Tibial artery (tissue), 4 donors: ENCODE measurements at places on chromosomes 16 and 17.
A peak's percentile ranks its signal among the peaks of the same experiment; 100 is the strongest.

GRCh38 chr16:74573622-74574021, 33.3 kb downstream of the GLG1 start:
- no peak for DNase-seq

- DNase-seq = no peak
Measured at GRCh38 chr16:75421820-75422126, 11.5 kb downstream of the CFDP1 start.

- DNase-seq = peak; percentile 64
Measured at GRCh38 chr17:4711661-4712181, 1.3 kb downstream of the ARRB2 start.

GRCh38 chr17:1482680-1483079, 9.8 kb downstream of the MYO1C start:
- DNase-seq = no peak

GRCh38 chr17:39261286-39261685, 35.5 kb upstream of the STAC2 start:
- no peak for DNase-seq

GRCh38 chr16:66933776-66934137, 445 bp downstream of the CIAO2B start:
- no peak for DNase-seq

- DNase-seq = no peak
Measured at GRCh38 chr17:63151941-63152523, 186.0 kb downstream of the TANC2 start.

DNA sequence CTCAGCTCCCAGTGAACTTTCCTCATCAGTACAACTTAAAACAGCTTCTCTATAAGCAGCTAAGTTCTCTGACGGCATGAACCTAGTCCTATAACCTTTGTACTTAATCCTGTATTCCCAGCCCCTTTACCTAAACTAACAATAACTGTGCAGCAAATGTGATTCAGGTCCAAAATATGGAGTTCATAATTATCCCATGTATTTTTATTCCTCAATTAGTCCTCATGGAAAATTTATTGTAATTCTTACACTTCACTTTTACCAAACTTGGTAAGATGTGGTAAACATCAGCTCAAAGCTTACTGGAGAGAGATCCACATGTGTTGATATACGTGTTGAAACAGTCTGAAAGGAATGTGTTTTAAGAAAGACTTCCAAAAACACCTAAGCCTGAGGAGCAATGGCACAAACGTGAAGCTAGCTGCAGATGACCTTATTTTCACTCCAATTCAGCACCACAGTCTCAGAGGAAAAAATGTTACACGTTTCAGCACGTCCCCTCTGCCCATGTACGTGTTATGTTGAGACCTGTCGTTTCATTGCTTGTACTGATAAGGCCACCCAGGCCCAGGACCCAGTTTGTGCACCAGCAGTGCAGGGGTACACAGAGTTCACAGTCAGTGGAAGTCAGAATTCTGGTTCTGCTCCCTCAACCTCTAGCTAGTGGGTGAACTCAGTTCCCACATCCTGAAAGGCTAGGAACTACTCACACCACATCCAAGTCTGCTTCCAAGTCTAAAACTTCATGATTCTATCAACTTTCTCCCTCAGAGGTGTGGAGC, 7.1 kb downstream of the USP31 start:
- DNase-seq = no peak

DNA sequence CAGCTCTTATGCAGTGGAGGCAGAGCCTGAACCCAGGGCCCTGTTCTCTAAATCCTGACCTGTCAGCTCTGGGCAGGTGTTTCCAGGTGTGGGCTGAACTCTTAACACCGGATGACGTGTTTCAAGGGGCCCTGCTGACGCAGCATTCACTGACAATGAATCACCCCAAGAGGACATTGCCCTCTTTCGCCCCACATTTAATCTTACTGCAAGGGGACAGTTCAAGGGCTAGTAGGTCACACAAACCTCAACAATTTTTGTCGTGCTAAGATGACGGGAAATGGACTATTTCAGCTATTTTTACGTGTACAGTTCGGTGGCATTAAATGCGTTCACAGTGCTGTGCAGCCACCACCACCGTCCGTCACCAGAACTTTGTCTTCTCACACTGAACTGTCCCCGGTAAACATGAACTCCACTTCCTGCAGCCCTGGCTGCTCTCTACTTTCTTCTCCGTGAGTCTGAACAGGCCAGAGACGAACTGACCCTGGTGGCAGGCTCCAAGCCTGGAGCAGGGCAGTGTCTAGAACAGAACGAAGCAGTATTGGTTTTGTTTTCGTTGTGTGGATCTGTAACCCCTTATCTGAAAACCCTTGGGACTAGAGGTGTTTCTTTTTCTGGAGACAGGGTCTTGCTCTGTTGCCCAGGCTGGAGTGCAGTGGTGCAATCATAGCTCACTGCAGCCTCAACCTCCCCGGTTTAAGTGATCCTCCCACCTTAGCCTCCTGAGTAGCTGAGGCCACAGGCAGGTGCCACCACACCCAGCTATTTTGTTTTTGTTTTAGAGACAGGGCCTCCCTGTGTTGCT, 88.4 kb upstream of the CIBAR2 start:
- DNase-seq = no peak

GRCh38 chr17:5043524-5043923, 8.3 kb upstream of the SLC52A1 start:
- DNase-seq = no peak

DNA sequence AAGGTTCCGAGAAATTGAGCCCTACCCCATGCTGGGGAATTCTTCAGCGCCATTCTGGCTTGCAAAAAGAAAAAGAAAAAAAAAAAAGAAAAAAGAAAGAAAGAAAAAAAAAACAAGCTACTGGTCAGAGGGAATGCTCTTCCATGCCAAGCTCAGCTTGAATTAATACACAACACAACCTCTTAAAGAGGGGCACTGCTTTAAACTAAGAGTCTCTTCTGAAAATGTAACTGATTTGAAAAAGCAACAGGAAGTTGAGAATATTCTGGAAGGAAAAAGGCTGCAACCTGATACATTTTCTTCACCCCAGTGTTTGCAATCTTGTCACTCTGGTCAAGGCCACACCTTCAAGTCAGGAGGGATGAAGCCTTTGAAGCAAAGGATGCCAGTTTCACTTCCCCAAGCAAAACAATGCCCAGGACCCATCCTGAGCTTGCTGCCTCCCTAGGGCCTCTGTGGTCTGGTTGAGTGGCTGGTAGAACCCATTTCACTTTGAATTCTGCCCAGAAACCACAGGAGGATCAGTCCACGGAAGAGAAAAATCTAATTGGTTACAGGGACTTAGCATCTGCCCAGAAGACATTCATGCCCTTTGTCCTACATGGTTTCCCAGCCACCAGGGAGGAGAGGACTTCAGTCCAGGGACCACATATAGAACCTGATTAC, 389.7 kb downstream of the SOX9 start:
- no peak for DNase-seq

- no peak for DNase-seq
Measured at GRCh38 chr17:41118721-41119120, 548 bp upstream of the KRTAP4-11 start.

- DNase-seq = no peak
Measured at GRCh38 chr17:76513306-76513692, 12.1 kb upstream of the RHBDF2 start.

- no peak for DNase-seq
Measured at GRCh38 chr16:19389246-19389645, 28.4 kb upstream of the TMC5 start.

DNA sequence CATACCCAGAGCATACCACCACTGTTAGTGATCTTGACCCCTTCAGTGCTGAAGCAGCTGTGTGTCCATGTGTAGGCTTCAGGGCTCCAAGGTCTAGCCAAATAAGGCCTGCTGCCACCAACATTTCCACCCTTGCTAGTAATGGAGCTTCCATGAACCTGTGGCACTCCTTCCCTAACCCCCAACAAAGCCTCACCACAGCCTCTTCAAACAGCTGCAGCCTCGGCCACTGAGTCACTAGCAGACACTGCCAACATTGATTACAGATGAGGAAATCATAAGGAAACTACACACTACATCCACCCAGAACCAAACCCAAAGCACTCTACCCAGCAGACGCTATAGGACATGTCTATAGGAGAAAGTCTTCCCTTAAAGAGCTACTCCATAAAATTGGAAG, 610.7 kb downstream of the KCNJ2 start:
- no peak for DNase-seq

GRCh38 chr17:27602721-27603420, 28.1 kb upstream of the LGALS9 start:
- peak; percentile 74 for DNase-seq

GRCh38 chr16:70574595-70575271, 51.1 kb downstream of the SF3B3 start:
- DNase-seq = no peak

DNA sequence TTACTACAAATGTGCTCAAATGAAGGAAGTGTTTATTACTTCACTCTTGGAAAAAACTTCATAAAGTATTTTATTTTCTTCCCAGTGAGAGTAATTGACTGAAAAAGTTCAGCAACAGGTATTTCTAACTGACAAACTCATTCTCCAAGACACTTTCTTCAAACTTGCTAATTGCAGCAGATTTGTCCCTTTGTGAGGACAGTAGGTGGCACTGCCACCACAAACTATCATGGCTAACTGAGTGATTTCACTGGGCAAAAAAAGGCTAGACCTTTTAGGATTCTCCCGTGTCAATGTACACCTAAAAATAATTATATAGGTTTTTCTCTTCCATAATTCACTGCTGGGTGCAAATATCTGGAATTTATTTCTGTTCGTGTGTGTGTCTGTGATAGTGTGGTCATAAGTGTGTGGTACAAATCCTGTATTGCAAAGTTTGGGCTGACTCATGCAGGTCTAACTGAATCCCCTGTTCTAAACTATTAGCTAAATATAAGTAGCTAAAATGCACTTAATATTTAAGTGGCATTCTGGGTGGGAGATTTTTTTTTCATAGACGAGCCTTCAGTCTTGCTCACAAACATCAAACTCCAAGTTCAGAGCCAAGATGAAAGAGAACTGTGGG, 3.9 kb downstream of the HS3ST3A1 start:
- no peak for DNase-seq

- peak; percentile 89 for DNase-seq
Measured at GRCh38 chr17:40038882-40039513, 15.2 kb downstream of the MED24 start.

DNA sequence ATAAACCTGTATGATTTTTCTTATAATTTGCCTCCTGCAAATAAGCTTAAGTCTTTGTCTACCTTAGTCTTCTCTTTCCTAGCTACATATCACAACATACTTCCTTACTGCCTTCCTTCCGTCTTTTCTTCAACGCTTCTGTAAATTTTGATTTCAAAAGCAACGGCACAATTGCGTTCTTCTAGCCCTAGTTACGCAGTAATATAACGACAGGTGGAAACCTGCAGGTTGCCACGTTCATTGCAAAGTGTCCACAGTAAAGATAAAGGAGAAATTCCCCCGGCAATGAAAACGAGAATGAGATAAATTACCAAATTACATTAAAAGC, 546 bp upstream of the PSMD7 start:
- DNase-seq = no peak

- DNase-seq = no peak
Measured at GRCh38 chr16:30766206-30766932, 4.2 kb downstream of the RNF40 start.

DNA sequence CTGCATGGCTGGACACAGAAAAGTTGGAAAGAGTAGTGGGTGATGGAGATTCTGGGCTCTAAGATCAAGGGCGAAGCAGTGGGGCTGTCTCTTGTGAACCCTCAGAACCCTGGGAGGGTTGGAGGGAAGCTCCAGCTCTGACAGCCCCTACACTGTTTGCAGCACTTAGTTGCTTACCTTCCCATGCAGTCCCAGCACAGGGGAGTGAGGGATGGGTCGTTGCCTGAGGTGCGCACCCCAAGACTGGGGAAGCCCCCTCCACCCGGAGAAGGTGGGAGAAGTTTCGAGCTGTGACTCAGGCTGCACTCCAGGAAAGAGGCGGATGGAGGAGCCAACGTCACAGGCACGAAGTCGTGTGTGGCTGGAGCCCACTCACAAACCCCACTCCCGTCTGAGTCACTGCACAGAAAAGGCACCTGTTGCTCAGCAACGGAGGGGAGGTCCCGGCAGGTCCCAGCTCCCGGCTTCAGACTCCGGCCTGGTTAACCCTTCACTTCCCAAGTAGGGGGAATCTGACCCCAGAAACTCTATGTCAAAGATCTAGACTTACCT, 60.1 kb downstream of the AIPL1 start:
- no peak for DNase-seq

DNA sequence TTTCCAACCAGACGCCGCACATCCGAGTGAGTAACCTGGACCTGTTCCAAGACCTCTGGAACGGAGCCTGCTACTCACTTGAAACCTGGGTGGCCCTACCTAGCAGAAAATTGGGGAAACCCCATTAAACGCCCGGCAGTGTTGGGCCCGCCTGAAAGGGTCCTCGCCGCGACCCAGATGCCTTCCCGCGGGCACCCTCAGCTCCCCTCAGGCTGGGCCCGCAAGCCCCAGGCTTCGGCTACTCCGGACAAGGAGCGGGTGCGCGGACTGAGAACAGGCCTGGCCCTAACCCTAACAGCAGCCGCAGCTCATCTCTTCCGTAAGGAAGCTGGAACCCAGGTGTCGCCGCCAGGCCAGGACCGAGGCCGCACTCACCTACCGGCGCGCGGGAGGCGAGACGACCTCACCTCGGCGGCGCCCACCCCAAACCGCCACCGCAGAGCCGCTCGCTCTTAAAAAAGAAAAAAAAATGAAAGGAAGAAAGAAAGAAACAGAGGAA, 344 bp downstream of the PSME3IP1 start:
- DNase-seq = peak; percentile 75

- no peak for DNase-seq
Measured at GRCh38 chr16:28180655-28181460, 30.9 kb downstream of the XPO6 start.

GRCh38 chr16:80791411-80791810, 13.0 kb downstream of the CDYL2 start:
- no peak for DNase-seq

- no peak for DNase-seq
Measured at GRCh38 chr16:66889622-66890021, 9.3 kb downstream of the PDP2 start.

GRCh38 chr17:1484060-1484535, 8.4 kb downstream of the MYO1C start:
- DNase-seq = no peak

- peak; percentile 53 for DNase-seq
Measured at GRCh38 chr16:13110124-13110796, 208.9 kb downstream of the SHISA9 start.

DNA sequence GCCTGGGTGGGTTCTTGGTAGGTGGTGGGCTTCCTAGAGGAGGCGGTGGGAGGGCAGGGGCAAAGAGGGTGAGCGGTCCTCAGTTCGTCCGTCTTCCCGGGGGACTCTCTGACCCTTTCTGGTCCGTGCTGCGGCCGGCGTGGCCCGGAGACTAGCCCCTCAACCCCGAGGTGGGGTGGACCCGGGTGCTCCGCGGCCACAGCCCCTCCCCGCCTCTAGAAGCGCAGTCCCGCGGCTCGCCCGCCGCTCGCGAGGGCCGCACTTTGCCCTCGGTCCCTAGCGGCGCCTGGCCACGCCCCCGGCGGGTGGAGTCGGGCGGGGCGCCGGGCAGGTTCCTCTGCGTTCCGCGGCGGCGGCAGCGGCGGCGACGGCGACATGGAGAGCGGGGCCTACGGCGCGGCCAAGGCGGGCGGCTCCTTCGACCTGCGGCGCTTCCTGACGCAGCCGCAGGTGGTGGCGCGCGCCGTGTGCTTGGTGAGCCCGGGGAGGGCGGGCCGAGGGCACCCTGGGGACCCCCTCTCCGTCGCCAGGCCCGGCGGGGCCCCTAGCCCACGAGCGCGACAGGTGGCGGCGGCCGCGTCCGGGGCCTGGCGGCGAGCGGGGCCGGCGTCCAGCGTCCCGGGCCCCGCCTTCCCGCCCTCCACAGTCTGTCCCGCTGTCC, at the start of gene SYNGR2:
SYNGR2 (plus strand) TSS at position 340 of the 661 bp plus-strand sequence; CDS start at position 376, 36 bp downstream.
- peak; percentile 89 for DNase-seq
